Right lobe of liver (tissue), 6 donors: ENCODE measurements at places on chromosomes 3 and 15.

DNA sequence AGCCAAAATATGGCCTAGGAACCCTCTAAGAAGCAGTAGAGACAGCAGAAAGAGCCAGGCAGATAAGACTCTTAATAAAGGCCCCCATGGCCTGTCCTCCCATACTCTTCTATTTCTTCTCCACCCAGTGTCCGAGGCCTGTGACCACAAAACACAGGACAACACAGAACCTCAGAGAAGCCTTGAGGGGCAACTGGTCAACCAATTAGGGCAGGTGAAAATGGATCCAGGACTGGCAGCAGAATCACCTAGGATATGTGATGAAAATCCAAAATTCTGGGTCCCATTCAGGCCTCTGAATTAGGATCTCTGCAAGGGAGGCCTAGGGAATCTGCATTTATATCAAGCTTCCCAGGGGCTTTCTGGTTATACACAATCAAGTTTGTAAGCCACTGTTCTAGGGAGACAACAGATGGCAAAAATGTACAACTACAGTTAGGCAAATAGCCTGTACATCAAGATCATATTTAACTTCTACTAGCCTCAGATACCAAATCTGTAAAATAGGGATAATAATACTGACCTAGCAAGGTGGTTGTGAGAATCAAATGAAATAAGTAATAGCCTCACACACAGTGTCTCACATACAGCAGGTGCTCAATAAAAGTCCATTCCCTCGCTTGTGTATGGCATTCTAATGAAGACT is 10.4 kb downstream of the RAB27A start:
- DNase-seq: no peak

GRCh38 chr3:14516738-14517345 is 23.3 kb downstream of the GRIP2 start:
- DNase-seq: no peak

DNA sequence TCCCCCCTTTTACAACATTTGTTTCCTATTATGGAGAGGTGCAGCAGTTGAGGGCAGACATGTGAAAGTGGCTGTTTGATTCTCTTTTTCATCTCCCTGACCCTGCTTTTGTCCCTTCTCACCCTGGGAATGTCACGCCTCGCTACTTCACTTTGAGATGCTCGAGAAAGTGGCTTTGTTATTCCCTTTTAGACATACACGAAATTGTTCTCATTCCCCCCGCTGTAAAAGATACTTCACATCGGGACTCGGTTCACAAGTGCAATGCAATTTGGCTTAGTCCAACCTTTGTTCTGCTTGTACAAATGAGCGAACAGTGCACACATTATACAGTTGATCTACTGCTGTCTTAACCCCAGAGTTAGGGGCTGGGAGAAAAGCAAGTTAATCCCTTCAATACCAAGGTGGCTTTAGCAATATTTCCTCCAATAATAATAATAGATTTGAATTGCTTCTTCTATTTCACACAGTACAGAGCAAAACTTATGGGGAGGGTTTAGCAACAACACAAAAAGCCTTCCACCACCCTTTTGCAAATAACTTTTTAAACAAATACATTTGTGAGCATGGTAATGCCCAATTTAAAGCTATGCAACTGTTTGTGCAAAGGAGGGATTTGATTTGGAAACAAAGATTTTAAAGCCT is 5.7 kb upstream of the FOXB1 start:
- DNase-seq: no peak

DNA sequence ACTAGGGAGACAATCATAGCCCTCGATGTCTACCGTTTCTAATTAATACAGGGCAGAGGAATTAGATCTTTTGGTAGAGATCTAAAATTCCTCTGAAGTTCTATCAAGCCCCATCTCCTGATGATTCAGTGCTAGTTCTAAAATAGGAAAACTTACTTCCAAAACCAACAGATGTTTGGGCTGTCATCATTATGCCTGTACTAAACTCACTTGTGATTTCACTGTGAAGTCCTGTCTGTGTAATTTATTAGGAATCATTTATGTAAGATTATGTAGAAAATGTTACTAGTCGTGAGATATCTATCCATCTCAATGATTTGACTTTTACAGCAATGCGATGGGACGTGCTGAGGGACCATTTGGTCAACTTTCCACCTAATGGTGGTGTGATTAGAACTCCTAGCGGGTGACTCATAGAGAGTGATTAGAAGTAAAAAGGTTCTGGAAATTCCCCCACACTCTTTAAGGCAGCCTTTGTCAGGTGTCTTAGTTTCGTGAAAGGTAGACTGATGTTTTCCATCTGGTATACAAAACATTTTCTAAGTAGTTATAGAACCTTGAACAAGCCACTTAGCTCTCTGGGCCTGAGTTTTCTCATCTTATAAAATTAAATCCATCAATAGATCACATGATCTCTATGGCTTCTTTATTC is 34.2 kb downstream of the LIPC start:
- DNase-seq: no peak

- no peak for DNase-seq
Measured at GRCh38 chr3:36686516-36686915, 77.8 kb downstream of the DCLK3 start.

DNA sequence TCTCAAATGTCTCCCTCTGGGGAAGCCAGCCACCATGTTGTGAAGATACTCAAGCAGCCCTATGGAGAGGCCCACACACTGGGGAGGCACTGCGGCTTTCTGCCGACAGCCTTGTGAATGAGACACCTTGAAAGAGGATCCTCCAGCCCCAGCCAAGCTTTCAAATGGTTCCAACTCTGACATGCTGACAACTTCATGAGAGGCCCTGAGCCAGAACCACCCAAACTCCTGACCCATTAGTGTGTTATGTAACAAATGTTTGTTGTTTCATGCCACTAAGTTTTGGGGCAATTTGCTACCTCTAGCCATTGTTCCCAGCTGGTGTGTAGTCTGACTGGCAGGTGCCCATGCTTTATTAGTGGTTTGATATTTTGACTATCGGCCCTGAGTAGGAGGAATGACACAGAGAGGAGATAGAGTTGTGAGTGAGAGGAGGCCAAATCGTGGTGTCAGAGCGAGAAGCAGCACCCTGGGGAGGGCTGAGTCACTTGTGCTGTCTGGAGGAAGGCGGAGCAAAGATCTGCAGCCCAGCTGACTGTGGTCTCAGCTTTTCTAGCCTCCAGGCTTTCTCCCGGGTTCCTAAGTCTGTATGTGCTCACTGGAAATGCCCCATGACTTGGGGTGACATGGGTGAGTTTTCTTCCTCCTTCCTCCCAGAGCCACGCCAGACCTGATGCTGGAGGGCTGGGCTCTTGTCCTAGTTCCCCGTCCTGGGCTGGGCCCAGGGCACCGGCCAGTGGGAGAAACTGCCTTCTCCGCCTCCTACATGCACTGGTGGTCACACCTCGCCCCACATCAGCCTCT is 56.7 kb upstream of the BLM start:
- DNase-seq: peak; percentile 65

DNA sequence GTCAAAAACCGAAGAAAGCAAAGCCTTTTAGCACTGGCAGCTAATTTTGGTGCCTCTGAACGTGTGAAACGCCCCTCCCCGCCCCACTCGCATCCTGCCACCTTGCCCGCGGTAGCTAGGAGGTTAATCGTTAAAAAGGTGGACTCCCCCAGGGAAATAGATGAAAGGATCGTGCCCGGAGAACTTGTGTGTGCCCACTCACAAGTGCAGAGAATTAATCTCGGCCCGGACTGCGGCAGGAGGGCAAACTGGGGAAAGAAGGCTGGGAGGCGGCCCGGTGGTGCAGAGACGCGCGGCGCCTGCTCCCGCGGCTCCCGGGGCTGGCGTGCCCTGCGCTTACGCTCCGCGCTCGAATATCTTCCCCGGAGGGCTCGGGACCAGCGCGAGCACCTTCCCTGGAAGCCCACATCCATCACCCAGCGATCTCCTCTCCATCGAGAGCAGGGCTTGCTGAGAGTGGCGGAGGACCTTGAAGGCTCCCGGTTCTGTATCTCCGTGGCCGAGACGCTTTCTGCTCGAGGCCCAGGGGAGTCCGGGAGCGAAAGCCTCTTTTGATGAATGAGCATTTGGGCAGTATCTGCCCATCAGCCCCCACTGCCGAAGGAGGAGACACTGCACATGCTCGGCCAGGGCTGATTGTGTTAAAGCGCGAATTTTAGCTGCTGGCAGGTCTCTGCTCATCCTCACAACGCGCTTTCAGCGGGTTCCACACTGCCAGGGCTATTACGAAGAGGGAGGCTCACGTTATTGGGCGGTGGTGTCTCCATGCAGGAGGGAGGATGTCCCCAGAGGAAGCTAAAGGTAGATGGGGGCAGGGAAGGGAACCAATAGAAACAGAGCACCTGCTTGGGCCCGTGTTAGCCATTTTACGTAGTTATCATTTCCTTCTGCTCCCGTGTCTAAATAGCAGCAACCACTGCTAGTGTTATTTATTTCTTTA is 1.3 kb upstream of the SPTSSB start:
- DNase-seq: no peak

- no peak for DNase-seq
Measured at GRCh38 chr15:75070674-75071073, 47.3 kb downstream of the PPCDC start.

GRCh38 chr3:117955196-117955595 is 1079.5 kb downstream of the IGSF11 start:
- DNase-seq: no peak

GRCh38 chr15:72198356-72199204 is 993 bp upstream of the GRAMD2A start:
- no peak for DNase-seq

DNA sequence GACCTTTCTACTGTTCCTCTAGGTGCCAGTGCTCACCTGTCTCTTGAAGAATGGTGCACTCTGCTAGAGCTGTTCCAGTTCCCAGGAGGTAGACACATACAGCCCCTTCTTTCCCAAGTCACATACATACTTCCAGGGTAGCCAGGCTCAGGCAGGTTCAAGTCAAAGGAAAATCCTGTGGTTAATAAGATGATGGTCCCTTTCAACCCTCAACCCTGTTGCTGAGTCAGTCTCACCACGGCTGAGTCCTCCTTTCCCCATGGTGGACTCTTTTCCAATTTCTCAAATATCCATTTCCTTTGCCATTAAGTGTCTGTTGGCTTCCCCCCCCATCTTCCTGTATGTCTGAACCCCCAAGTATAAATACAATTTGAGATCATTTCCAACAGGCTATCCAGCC is 56.1 kb upstream of the ACAN start:
- DNase-seq: no peak

DNA sequence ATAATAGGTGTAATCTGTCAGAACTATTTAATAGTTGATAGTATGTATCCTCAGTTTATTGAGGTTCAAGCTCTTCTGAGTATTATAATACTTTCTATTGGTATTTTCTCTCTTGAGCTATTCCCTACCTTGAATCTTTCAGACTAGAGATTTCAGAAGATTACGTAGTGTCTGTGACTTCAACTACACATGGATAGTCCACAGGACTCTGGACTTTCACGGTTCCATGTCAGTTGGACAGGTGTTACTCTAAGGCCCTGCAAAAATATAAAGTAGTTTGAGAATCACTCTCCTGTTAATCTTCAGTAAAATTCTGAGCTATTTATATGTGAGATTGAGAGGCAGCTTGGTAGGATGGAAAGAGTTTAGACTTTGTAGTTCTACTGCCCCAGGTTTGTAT is 353.5 kb upstream of the TPRG1 start:
- no peak for DNase-seq

GRCh38 chr3:50825841-50826240 is 151.1 kb downstream of the DOCK3 start:
- no peak for DNase-seq

DNA sequence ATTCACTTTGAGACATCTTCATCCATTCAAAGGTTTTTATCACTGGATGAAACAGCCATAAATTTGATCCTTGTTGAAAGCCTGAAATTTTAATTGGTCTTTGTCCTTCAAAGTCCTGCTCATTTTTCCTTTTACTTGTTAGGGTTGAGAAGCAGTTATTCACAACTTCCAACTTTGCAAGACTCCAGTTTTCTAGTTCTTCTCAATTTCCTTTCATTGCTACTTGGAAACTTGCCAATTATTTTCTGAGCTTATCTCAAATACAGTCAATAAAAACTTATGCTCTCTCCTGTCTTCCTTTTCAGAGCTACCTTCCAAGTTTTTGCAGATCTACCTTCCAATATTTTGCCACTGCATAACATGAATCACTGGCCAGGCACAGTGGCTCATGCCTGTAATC is 23.7 kb upstream of the CD276 start:
- DNase-seq: no peak

DNA sequence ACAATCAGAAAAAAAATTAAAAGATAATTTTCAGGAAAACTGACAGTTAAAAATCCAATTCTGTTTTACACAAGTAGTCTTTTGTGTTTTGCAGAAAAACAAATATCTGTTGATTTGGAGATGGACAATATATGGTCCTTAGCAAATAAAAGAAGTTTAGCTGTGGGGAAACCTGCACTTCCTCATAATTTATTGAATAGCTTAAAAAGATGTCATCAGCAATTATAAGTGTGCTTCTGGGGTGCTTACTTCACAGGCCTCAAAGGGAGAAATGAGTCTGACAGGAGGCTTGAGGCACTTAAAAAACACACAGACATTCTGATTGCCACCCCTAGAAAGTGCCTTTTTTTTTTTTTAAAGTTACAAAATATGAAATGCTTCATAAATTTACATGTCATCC is 31.6 kb upstream of the CERS3 start:
- no peak for DNase-seq

DNA sequence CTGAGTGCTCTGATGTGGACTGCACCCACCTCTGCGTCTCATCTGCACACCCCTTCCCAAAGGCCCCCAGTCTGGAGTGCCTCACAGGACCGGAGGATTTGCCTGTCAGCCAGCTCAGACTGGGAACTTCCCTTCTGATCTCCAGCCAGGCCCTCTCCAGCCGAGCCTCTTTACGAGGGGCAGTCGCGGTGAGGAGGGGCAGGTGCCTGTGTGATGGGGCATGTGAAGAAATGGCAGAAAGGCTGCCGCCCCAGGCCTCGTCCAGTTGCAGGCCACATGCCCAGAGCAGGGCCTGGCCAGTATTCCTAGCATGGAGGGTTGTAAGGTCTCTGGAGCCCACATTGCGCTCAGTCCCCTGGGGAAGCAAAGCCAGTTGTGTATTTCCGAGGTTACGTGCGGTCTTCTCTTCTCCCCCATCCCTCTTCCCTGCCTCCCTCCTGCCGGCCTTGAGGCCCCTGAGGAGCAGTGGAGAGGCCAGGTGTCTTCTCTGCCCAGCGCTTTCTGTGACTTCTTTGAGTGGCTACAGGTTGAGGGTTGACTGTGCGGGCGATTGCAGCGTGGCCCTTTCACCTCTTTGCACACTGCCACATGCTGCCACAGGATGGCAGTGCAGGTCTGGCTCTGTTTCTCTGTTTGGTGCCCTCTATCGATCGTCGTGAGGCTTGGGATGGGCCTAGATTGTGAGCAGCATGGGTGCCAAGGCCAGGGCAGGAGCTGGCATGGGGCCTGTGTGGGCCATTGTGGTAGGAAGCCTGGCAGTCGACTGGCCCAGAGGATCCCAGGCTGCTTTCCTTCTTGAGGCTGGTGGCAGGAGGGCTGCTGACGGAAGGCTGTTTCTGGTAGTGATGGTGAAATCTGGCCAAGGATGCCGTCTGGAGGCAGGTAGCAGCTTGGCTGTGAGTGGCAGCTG is 5.3 kb downstream of the CLK3 start:
- DNase-seq: peak; percentile 90
